ENCODE measurements at places on chromosomes 11 and 22. TPM values are rescaled to one million over a fixed set of nuclear protein-coding genes. Genes with fewer than 3 reads are reported as not detected.

Gene ALDH3B1
- total RNA-seq: not detected

Gene ANKK1
- total RNA-seq: not detected

Gene SLC22A9
- not detected for total RNA-seq

Gene APLNR
- total RNA-seq: 0.12 TPM

Gene NUDT8
- 6.6 TPM for total RNA-seq

Gene ACTN3
- total RNA-seq: 3.8 TPM

Gene UBE2L6
- 42.2 TPM for total RNA-seq

Gene FAM118A
- total RNA-seq: 22.0 TPM

Gene ARHGAP20
- 0.54 TPM for total RNA-seq

Gene C11orf97
- not detected for total RNA-seq

Gene CCDC34
- 10.1 TPM for total RNA-seq

Gene NXPE4
- total RNA-seq: not detected

Gene FZD4
- total RNA-seq: 8.9 TPM

Gene LMNTD2
- total RNA-seq: 1.3 TPM

Gene H19
- 0.76 TPM for total RNA-seq

Gene CHEK1
- total RNA-seq: 96.4 TPM

Gene KRTAP5-11
- total RNA-seq: not detected

Gene MPZL3
- 5.7 TPM for total RNA-seq

Gene VPS11
- total RNA-seq: 13.4 TPM

Gene OR10A5
- total RNA-seq: not detected

Gene RIMBP3B
- total RNA-seq: 0.04 TPM

Gene CHST1
- total RNA-seq: 1.7 TPM

Gene C22orf31
- total RNA-seq: not detected

Gene ARHGAP42
- 35.7 TPM for total RNA-seq

Gene SEC14L6
- total RNA-seq: 2.1 TPM

Gene CASP5
- total RNA-seq: not detected

Gene PRR5L
- 8.9 TPM for total RNA-seq

Gene INCENP
- 115 TPM for total RNA-seq

Gene CLMP
- total RNA-seq: 22.2 TPM

Gene BTG4
- 0.31 TPM for total RNA-seq

Gene DDI1
- not detected for total RNA-seq

Gene TSPAN32
- total RNA-seq: not detected

Gene GRM5
- 0.45 TPM for total RNA-seq

Gene TMEM138
- total RNA-seq: 26.9 TPM

Gene PHETA2
- 5.9 TPM for total RNA-seq

Gene LUZP2
- 2.6 TPM for total RNA-seq

Gene C11orf86
- 0.21 TPM for total RNA-seq

Gene WBP2NL
- total RNA-seq: 0.14 TPM

Gene MS4A12
- total RNA-seq: 0.21 TPM

Gene HEPHL1
- 0.07 TPM for total RNA-seq

Gene ACRV1
- total RNA-seq: not detected

Gene OR52H1
- 0.28 TPM for total RNA-seq

Gene CCDC73
- not detected for total RNA-seq

Gene RIC3
- 17.8 TPM for total RNA-seq

Gene VWCE
- 16.9 TPM for total RNA-seq

Gene TRIM49D2
- total RNA-seq: not detected

Gene IGF2
- 0.70 TPM for total RNA-seq

Gene OR5AK2
- total RNA-seq: not detected

Gene BET1L
- total RNA-seq: 19.5 TPM

Gene PLEKHB1
- total RNA-seq: 10.3 TPM

Gene LDHA
- 447 TPM for total RNA-seq

Gene PHF21B
- 127 TPM for total RNA-seq

Gene MRGPRG
- not detected for total RNA-seq

Gene GLYAT
- 0.10 TPM for total RNA-seq

Gene EXPH5
- total RNA-seq: 8.4 TPM

Gene OR51E2
- total RNA-seq: not detected

Gene LMO2
- 3.9 TPM for total RNA-seq

Gene LDHAL6A
- 0.59 TPM for total RNA-seq

All from GM23338 (cell line).